ENCODE measurements at places on chromosomes 4 and X. TPM values are rescaled to one million over a fixed set of nuclear protein-coding genes. Genes with fewer than 3 reads are reported as not detected.

Gene SHROOM2
- total RNA-seq = not detected

Gene CNKSR2
- total RNA-seq = 7.4 TPM

Gene CYBB
- total RNA-seq = not detected

Gene MID2
- 5.1 TPM for total RNA-seq

Gene CLGN
- total RNA-seq = not detected

Gene CT55
- total RNA-seq = not detected

Gene NR0B1
- total RNA-seq = not detected

Gene TBC1D9
- total RNA-seq = not detected

Gene SLC35A2
- total RNA-seq = 26.5 TPM

DNA sequence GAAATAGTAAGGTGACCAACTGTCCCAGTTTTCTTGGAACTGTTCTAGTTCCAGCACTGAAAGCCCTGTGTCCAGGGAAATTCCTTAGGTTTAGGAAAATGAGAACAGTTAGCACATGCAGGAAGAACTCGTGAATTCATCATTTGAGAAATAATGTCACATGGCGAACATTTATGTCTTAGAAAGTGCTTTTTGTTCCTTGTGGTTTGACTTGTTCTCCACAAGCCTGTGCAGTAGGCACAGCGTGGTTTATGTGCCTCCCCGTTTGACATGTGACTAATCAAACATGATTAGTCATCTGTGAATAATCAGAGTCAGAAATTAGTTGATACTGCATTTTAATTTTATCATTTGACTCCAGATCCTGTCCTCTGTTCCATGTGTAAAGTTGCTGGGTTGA lies 556.0 kb upstream of the CPEB2 start:
- no peak overlapping the region for H3K4me3 ChIP-seq
- H3K4me1 ChIP-seq = no peaks in the 10 kb centered on the region
- no peak for DNase-seq
- no peaks in the 10 kb centered on the region for H3K27me3 ChIP-seq

DNA sequence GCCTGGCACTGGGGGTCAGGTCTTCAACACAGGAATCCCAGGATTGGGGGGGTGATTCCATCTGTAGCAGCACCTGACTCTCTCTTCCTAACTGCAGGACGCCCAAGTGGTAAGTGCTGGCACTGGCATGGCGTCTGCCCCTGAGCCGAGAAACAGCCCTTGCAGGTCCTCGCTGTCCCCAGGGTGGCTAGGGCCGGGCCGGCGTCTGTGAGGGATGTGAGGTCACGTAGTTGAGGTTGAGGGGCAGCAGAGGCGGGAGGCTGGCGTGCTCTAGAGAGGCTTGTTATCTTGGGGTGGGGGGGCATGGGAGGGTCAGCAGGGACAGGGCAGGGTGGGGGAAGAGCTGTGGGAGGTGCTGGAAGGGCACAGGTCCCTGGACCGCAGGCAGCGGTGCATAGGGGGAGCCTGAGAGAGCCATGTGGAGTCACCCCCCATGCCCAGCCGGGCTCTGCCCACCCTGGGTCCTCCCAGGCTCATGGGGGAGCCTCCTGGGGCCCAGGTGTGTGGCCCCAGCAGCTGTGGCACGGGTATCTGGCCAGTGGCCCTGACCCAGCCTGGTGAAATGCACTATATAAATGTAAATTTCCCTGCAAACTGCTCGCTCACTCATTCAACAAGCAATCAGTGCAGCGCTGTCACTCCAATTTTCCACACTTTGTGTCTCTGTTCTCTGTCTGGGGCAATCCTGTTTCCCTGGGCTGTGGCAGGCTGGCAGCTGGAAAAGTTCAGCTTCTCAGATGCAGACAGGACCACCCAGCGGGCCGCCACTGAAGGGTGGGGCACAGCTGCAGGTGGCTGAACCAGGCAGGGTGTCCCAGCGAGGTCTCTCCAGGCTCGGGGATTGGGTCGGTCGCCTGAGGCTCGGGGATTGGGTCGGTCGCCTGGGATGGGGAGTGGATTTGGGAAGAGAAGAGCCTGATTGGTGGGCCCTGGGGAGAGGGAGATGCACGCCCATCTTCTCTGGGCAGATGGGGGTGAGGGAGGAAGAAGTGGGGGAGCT lies 102.2 kb upstream of the NKX1-1 start:
- H3K27me3 ChIP-seq = no peaks in the 10 kb centered on the region
- no peaks in the 10 kb centered on the region for H3K4me1 ChIP-seq

DNA sequence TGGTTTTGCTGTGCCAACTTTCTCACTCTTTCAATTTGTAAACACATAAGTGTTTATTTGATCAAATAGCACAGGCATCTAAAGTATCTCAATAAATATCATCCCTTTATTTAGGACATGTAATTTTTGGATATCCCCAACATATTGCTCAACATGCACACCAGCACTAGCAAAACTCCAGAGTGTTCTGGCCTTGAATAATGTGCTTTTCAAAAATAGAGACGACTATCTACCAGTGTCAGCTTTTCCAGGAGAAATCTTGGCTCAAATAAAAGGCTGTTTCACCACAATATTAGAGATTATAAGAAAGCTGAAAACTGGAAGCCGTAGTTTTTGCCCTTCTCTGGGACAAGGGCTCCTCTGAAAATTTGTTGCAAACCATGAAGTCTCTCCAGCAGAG lies 67.0 kb downstream of the MAOB start:
- H3K27ac ChIP-seq = no peak overlapping the region
- no peaks in the 10 kb centered on the region for H3K36me3 ChIP-seq
- peaks cover 8% of the 10 kb centered on the region for H3K4me1 ChIP-seq
- peaks cover 2% of the 10 kb centered on the region for H3K27me3 ChIP-seq
- no peak for DNase-seq

DNA sequence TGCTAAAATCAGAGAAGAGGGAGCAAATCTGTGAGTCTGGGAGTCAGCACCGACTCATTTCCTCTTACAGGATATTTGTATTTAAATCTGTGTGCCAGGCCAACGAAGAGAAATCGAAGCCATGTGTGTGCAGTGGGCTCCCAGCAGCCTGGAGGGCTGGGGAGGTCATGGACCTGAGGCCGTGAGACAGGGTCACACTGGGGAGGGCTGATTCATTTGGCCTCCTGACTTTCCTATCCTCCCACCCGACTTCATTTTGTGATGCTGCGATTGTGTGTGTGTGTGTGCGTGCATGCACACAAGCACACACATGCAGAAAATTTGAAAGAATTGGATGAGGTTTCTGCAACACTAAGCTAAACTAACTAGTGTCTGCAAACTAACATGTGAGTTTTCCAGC lies 48.7 kb upstream of the STX18 start:
- no peak for DNase-seq
- no peaks in the 10 kb centered on the region for H3K27me3 ChIP-seq
- H3K36me3 ChIP-seq = peaks cover 3% of the 10 kb centered on the region
- no peak overlapping the region for H3K27ac ChIP-seq
- no peak overlapping the region for H3K4me3 ChIP-seq
- H3K4me1 ChIP-seq = no peaks in the 10 kb centered on the region

DNA sequence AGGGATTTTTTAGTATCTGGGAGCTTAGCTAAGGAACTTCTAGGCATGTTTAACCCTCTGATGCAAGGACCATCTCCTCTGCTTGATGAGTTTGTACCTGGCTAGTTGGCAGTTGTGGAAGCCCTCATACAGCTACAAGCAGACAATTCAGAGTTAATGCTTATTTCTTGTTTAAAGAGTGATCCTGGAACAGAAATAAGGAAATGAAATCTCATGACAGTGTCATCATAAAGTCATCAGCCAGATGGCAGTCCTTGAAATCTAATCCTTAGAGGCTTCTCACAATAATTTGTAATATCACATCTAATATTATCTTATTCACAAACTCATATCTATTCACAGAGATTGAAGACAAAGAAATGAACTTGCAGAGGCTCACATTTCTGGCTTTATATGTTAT lies 581.6 kb upstream of the FTHL17 start:
- H3K36me3 ChIP-seq = no peaks in the 10 kb centered on the region
- DNase-seq = no peak
- H3K4me3 ChIP-seq = no peak overlapping the region
- no peaks in the 10 kb centered on the region for H3K4me1 ChIP-seq

DNA sequence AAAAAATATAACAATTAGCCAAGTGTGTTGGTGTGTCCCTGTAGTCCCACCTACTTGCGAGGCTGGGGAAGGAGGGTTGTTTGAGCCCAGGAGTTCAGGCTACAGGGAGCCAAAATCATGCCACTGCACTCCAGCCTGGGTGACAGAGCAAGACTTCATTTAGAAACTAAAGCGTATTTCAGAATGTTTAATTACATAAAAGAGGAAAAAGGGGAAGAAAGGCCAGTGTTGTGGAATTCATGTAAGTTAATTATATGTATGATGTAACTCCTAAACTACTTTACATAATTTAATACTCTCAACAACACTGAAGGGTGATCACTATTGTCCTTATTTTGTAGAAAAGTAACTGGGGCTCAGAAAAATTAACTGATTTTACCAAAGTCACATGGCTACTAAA lies 67.2 kb upstream of the HOPX start:
- peaks cover 5% of the 10 kb centered on the region for H3K27me3 ChIP-seq
- no peak overlapping the region for H3K4me3 ChIP-seq
- H3K27ac ChIP-seq = no peak overlapping the region
- H3K4me1 ChIP-seq = no peaks in the 10 kb centered on the region

DNA sequence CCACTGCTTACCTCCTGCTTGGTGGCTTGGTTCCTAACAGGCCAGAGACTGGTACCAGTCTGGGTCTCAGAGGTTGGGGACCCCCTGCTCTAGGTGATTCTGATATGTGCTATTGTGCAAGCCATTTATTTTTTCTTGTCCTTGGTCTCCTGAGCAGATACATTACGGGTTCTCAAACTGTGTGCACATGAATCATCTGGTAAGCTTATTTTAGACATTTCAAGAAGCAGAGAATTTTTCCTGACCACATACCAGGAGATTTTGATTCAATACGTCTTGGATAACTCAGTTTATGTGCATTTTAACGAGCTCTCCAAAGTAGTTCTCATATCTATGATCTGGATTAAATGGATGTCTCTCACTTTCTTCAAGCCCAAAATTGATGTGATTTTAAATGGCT lies 77.2 kb downstream of the FHIP1A start:
- H3K27ac ChIP-seq = no peak overlapping the region
- no peaks in the 10 kb centered on the region for H3K4me1 ChIP-seq
- no peaks in the 10 kb centered on the region for H3K36me3 ChIP-seq
- no peak for DNase-seq
- no peak overlapping the region for H3K4me3 ChIP-seq
- H3K27me3 ChIP-seq = peaks cover 6% of the 10 kb centered on the region

DNA sequence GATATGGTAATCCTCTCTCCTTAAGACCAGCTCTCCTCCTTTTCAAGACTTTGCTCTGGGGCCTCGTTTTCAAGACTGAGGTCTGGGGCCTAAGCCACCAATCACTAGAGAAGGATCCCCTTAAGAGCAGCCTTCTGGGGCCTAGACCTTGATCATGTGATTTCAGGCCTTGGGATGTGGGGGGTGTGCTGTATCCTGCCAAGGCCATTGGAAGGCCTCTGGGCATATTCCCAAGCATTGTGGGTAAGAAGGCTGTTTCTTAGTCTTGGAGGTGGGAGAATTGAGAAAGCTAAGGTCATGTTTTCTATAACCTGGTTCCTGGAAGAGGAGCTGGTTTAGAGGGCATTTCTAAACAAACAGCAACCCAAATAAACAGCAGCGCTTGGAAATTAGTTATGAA lies 12.1 kb downstream of the TMEM164 start:
- peaks cover 16% of the 10 kb centered on the region for H3K36me3 ChIP-seq
- peaks cover 5% of the 10 kb centered on the region for H3K4me1 ChIP-seq
- H3K4me3 ChIP-seq = no peak overlapping the region

GRCh38 chr4:48746608-48747362 lies 33.3 kb downstream of the FRYL start:
- DNase-seq = no peak
- no peaks in the 10 kb centered on the region for H3K27me3 ChIP-seq
- H3K27ac ChIP-seq = no peak overlapping the region
- H3K4me3 ChIP-seq = no peak overlapping the region
- H3K4me1 ChIP-seq = peaks cover 52% of the 10 kb centered on the region
- peaks cover 20% of the 10 kb centered on the region for H3K36me3 ChIP-seq

- DNase-seq = no peak
- no peak overlapping the region for H3K4me3 ChIP-seq
- H3K27me3 ChIP-seq = no peaks in the 10 kb centered on the region
- H3K4me1 ChIP-seq = no peaks in the 10 kb centered on the region
- no peak overlapping the region for H3K27ac ChIP-seq
Observed at GRCh38 chr4:134313591-134313990, 112.0 kb upstream of the PABPC4L start.

- H3K36me3 ChIP-seq = peaks cover 11% of the 10 kb centered on the region
- DNase-seq = no peak
- no peak overlapping the region for H3K4me3 ChIP-seq
- H3K4me1 ChIP-seq = peaks cover 14% of the 10 kb centered on the region
Observed at GRCh38 chrX:2282490-2283090, 218.2 kb downstream of the DHRSX start.

DNA sequence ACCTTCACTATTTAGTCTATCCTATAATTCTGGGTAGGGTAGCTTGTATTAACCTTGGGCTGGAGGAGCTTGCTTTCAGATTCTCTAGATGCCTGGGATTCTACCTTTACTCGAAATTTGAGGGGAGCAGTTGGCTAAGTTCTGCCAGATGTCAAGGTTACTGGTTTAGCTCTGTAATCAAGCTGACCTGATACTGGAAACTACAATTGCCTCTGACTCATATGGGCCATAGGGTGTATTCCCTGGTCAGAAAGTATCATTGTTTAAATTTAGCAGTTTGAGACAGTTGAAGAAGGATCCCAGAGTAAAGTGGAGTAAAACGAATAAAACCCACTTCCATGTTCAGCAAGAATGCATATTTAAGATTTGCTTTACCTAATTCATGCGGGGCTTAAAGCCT lies 337.6 kb downstream of the SPIN4 start:
- no peak for DNase-seq
- no peaks in the 10 kb centered on the region for H3K36me3 ChIP-seq
- H3K4me1 ChIP-seq = no peaks in the 10 kb centered on the region
- H3K4me3 ChIP-seq = no peak overlapping the region
- H3K27ac ChIP-seq = no peak overlapping the region

GRCh38 chr4:101148551-101148950 lies 198.8 kb downstream of the PPP3CA start:
- peaks cover 2% of the 10 kb centered on the region for H3K4me1 ChIP-seq
- no peak for DNase-seq
- no peak overlapping the region for H3K27ac ChIP-seq
- H3K36me3 ChIP-seq = no peaks in the 10 kb centered on the region
- no peak overlapping the region for H3K4me3 ChIP-seq

- H3K4me3 ChIP-seq = no peak overlapping the region
- H3K36me3 ChIP-seq = no peaks in the 10 kb centered on the region
- H3K27me3 ChIP-seq = no peaks in the 10 kb centered on the region
- DNase-seq = no peak
- no peaks in the 10 kb centered on the region for H3K4me1 ChIP-seq
Observed at GRCh38 chrX:125710403-125711062, 390.9 kb downstream of the TEX13C start.

DNA sequence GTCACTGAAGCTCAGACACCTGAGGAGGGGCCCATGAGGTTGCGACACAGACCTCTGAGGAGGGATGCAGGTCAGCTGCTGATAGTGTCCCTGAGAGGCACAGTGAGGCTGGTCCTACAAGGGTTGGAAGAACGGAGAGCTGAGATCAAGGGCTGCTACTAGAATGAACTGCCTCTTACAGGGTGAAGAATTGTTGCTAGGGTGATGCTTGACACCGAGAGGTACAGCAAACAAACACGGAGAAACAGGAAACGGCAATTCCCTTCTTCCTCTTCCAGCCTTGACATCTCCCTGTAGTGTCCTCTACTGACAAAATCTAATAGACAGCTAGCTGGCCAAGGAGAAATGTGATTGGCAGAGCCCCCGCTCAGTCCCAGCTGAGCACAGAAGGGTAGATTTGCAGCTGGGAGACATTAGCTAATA lies 11.8 kb upstream of the HPGDS start:
- H3K36me3 ChIP-seq = no peaks in the 10 kb centered on the region
- H3K27me3 ChIP-seq = peaks cover 10% of the 10 kb centered on the region
- no peak overlapping the region for H3K27ac ChIP-seq
- H3K4me3 ChIP-seq = no peak overlapping the region
- no peak for DNase-seq
- H3K4me1 ChIP-seq = peaks cover 8% of the 10 kb centered on the region
